ENCODE measurements at places on chromosomes 6 and 20.

DNA sequence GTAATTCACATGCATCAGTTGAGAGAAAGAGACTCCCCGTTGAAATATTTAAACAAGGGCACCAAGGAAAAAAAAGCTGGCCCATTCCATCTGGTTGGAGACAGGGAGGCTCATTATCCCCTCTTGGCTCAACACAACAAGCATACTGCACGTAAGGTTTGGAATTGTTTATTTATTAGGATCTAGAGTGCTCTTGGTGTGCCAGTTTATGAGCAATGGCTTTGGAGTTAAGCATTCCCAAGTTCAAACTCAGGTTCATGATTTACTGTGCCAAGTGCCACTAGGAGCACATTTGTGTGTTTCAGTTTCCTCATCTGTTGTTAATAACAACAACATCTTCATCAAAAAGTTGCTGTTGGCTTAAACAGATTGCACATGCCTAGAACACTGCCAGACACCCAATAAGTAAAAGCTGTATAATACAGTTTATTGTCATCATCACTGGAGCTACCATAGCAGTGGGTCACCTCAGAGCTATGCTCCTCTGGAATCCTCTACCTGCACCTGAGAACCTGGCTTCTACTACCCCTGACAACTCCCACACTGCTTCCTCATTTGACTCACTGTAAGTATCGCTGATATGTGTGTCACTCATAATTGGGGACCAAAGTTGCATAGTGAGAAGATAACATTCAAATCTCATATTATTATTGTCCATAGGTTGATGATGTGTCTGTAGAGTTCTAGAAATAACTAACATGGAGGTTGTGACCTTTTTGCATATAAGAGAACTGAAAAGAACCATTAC is 5.4 kb downstream of the SLC17A3 start:
- DNase-seq = no peak

- DNase-seq = no peak
Measured at GRCh38 chr6:126063512-126064146, 77.3 kb downstream of the TRMT11 start.

DNA sequence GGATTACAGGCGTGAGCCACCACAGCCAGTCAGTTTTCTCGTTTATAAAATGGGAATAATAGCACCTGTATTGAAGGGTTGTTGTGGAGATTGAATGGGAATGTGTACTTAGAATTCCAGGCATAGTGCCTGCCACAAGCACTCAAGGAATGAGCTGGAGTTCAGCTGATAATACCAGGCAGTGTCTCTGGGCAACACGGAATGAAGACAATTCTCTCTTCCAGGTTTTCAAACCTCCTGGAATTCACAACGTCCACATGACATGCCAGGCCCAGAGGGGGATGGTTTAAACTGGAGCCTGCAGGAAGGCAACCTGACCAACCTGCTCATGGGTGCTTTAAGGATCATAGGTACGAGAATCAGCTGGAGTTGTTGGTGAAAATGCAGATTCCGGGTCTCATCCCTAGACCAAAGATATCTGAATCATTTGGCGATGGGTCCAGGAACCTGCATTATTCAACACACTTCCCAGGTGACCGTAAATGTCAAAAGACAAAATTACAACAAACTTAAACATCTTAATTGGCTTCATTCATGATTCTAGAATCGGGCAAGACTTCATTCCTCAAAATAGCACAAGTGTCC is 1.9 kb upstream of the PTPN1 start:
- peak; percentile 30 for DNase-seq

- DNase-seq = no peak
Measured at GRCh38 chr6:158999154-158999665, 792 bp downstream of the RSPH3 start.

DNA sequence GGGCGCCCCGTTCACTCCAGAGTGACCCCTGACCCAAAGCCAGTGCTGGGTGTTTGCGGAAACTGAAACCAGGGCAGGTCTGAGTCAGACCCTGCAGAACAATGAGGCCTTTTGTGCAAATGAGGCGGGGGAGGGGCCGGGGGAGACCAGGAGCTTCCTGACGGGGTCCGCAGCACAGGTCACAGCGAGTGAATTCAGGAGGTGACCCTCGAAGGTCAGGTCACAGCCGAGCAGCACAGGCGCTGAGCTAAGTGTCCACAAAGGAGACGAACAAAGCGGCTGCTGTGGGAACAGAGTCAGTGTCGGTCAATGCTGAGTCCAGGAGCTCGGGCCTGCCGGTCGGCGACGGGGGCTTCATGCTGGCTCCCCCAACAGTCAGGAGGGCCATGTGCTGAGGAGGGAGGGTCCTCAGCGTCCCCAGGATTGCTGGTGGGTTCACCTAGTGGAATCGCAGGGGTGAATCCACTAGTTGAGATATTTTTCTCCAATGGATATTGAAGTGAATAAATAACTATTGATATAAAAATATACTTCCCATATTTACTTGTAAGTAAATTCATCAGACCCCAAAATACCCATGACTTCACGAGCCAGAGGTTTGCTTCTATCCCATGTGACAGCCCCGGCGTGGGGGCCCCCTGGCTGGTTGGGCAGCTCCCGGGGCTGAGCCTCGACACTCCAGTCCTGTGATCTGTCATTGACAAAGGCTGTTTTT is 188.4 kb upstream of the SULF2 start:
- peak; percentile 53 for DNase-seq

DNA sequence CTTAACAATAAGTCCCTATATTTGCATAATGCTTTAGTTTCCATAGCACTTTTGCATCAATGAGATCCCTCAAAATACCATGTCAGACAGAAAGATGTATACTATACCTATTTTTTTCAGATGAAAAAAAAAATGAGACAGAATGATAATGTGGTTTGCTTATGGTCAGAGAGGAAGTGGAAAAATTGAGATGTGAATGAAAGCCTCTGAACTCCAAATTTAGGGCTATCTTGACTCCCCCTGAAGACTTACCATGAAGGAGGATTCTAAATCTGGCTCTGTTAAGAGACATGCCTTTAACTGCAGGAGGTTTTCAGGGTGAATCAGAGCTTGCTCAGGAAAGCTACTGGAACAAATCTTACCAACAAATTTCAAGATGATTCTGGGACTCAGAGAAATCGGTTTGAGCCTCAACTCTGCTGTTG is 176.2 kb downstream of the ISM1 start:
- no peak for DNase-seq

DNA sequence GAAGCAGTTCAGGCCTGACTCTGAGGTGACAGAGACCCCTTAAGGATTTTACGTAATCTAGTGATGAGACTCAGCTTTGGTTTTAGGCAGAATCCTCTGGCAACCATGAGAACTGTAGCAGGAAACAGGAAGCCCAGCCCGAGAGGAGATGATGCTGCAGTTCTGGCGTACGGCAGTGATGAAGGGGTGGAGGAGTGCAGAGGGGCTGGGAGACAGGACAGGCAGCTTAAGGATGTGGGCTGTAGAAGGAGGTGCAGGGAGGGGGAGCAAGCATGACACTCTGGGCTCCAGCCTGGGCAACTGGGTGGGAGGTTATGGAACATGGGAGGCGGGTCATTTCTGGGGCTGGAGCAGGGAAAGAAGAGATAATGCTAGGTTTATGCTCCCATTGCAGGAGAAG is 67.1 kb downstream of the LRFN2 start:
- DNase-seq = no peak

DNA sequence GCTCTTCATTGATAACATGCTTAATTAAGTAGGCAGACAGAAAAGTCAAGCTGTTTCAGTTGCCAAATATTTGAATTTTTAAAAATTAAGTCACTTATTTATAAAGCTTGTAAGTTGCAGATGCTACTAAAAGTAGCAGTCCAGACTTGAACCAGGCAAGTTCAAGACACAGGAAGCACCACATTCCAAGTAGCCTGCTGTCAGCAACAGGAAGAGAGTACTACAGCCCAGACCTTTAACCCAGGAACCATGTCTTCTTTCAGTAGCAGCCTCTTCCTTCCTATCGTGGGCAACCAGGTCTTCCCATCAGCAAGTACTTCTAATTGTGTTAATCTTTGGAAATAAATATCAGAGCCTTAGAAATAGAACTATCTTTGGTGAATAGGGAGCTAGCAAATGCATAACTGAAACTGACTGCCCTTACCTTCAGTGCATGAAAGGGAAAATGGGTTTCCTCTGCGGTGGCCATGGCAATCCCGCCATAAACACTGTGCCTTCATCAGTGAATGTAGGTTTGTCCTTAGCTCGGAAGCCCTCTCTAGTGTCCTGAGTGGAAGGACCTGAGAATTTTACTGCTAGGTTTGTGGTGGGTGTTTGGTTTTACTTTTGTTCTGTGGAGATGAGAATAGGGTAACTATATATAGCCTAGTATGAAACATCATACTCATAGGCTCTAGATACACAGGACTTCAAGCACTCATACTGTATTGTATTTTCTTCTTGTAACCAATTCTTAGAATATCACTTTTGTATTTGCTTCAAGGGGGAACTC is 95.6 kb downstream of the SYCP2 start:
- no peak for DNase-seq

- peak; percentile 94 for DNase-seq
Measured at GRCh38 chr6:14799928-14800327, 445.9 kb upstream of the JARID2 start.

DNA sequence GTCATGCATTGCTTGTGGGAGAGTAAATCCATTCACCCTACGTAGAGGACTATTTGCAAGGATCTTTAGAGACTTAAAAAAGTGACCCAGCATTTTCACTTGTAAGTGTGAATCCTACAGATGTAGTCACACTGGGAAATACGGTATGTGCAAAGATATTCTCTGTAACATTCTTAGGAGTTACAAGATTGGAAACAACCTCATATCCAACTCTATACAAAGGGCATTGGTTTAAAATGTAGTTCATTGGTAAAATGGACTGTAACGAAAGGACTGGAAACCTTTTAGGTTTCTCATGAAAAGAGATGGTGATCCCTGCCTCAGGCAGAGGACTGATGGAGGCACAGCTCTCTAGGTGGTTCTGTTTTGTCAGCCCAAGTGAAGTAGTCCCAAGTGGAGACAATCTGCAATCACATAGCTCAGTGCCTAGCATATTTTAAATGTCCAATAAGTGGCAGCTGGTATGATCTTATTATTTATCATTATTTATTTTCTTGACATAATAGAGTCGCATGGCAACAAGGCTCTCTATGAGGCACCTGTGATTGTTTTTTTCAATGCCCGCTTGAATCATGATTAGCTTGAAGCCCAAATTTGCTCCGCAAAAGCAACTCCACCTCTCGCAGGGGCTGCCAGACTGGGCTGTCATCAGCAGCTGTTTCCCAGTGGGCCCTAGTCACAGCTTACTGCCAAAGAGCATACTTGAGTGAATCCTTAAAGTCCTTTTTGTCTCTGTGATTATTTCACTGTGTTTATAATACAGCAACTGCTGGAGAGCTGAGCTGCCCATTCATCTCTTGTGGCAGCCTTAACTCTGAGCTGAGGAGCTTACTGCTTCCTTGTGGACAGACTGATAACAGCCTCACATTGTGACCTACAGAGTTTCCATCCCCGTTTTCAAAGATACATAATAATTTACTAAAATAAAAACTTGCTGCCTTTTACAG is 19.8 kb upstream of the ENPP1 start:
- no peak for DNase-seq

- DNase-seq = no peak
Measured at GRCh38 chr6:1988843-1989242, 256.6 kb downstream of the GMDS start.

DNA sequence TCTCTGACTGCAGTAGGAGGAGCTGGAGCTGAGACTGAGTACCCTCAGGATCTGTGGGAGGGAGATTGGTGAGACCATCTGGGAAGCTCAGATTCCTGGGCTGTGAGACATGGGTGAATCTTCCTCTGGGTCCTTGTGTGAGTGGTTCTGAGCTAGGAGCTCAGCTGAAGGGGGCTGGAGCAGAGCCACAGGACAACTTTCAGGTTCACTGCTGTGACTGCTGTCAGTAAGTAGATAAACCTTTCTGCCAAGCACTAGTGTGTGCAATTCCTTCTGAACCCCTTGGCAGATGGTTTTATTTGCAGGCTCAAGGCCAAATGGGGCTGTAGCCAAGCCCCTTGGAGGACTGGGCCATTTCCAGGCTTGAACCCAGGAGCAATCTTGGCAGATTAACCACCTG is 49.6 kb upstream of the SNAP91 start:
- no peak for DNase-seq

DNA sequence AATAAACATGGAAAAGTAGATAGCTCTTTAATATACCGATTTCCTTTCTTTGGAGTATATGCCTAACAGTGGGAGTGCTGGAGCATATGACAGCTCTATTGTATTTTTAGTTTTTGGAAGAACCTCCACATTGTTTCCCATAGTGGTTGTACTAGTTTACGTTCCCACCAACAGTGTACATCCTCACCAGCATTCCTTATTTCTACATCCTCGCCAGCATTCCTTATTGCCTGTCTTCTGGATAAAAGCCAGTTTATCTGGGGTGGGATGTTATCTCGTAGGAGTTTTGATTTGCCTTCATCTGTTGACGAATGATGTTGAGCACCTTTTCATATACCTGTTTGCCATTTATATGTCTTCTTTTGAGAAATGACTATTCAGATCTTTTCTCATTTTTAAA is 2.6 kb downstream of the MICA start:
- DNase-seq = no peak

DNA sequence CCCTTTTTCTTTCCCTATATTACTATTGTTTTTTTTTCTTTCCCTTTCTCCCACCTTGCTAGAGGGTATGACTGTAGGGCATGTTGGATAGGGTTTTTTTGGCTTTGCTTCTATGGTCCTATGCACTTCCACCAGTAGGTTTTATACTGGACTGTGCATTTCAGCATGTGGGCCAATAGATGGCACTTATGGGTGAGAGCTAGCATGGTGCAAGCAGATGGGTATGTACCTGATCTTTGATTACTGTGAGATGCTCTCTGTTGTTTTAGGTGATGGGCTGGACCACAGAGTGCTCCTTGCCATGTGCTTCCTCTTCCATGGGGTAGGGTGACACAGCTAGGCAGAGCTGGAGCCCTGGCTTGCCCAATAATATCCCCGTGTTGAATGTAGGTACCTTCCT is 128.5 kb upstream of the CHD6 start:
- no peak for DNase-seq

DNA sequence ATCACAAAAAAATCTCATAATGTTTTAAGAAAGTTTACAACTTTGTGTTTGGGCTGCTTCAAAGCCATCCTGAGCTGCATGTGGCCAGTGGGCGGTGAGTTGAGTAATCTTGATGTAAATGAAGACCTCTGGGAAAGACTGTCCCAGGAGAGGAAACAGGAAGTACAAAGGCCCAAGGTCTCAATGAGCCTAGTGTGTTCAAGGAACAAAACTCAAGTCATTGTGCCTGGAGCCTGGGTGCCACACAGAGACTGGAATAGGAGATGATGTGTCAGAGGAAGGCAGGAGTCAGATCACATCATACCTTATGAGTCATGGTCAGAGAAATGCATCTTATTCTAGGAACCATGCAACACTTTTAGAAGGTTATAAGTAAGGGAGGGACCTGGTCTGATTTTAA is 51.5 kb downstream of the COL19A1 start:
- no peak for DNase-seq

DNA sequence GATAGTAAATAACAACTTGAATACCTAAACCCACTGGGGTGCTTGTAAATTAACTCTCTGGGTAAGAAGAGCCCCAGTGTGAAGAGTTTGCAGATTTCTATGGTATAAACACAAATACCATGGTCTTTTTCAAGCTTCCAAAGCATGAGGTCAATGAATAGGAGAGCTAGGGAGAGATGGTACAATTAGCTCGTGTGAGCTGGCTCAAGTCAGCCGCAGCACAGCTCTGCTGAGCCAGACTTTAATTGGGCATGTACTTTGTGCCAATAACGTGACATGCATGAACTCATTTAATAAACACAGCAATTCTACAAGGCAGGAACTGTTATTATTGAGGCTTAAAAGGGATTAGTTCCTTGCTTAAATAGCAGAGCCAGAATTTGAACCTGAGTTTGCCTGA is 684.2 kb downstream of the KIF16B start:
- no peak for DNase-seq

Measured in cardiac muscle cell (in vitro differentiated cells and primary cell).